Activated CD8-positive, alpha-beta memory T cell treated with anti-CD3 and anti-CD28 coated beads for 4 hours (primary cell): ENCODE measurements at places on chromosomes 2 and 18.

DNA sequence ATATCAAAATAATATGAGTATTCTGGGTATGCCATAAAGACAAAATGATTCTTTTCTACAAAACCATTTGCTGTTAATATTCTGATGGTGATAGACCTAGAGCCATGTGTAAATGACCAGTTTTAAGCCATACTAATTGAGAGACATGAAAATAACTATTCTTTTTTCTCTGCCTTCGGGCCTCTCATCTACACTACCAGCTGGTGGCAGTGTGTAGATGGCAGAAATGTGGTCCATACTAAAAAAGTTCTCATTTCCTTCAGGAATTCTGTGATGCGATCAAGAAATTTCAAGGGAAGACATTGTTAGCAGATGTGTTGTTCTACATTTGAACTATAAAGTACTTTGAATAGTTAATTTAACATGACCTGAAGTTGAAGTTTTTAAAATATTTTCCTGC, 485.2 kb downstream of the TRIB2 start:
- no peak for DNase-seq

DNA sequence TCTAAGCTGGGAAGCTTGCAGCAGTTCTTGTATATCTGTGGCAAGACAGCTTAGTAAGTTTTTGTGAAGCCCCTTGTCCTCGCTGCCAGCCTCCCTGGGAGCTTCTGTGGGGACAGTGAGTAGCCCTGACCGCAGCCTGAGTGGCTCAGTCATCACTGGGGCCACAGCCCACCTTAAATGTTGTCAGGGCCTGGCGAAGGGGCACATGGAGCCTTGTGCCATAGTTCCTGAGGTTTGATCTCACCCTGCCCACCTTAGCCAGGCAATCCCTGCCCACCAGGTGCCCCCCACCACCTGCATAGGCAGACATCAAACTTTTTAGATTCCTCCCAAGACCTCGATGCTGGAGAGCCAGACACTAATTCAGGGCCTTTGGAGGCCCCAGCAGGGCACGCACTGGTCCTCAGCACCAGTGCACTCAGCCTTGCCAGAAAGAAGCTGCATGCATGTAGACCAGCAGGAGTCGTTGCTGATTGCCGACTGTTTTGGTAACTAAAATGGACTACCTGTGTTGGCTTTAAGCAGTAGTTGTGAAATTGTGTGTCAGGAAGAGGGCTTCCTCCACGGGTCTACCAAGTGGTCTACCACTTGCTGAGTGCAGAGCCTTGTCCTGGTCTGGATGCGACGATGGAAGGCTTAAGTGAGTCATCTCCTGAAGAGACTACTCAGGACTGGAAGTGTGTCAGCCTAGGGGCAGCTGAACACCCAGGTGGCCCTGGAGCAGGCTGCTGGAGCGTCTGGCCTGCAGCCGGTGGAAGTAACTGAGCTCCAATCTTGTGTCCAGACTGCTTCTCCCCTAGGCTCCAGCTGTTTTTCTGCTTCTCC, 233.1 kb downstream of the SEPTIN10 start:
- no peak for DNase-seq

GRCh38 chr2:47872941-47873340, 33.4 kb downstream of the FBXO11 start:
- no peak for DNase-seq

DNA sequence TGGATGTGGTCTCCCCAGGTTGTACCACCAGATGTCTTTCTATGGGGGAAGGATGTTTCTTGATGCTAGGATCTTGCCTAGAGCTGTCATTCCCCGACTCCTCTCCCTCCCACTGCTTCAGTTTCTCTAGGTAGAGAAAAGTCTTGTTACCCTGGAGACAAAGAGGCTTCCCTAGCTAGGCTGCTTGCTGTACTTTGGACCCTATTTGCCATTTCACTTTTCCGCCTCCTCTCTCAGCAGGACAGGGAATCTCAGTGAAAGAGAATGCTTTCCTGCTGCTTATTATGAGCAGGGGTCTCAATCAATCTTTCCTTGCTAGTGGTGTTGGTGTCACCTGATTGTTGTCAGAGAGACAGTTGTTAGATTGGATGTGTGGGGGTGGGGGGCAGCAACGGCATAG, 818.8 kb upstream of the GYPC start:
- no peak for DNase-seq

DNA sequence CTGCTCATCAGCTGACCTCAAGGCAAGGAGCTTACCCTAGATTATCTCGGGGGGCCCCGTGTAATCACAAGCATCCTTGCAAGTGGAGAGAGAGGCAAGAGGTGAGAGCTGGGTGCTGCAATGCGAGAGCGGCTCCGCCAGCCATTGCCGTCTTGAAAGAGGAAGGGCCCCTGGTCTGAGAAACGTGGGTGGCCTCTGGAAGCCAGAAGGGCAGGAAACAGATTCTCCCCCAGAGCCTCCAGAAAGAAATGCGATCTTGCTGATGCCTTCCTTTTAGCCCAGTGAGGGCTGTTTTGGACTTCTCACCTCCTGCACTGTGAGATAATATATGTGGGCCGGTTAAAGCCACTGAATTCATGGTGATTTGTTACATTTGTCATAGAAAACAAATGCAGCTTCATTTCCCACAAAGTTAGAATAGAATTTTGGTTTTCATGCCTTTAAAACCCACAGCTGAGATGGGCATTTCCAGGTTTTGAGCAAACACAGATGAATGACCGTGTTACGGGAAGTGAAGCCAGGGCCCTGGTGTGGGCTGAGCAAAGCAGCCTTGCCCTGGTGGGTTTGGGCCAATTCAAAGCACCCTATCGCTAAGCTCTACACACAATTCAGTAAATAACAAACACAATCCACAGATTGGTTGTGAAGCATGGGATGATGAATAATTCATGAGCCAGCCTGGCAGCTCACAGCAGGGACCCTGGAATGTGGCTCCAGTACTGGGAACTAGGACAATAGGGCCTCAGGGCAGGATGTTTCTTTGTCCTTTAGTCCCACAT, 319.9 kb upstream of the HS6ST1 start:
- no peak for DNase-seq

DNA sequence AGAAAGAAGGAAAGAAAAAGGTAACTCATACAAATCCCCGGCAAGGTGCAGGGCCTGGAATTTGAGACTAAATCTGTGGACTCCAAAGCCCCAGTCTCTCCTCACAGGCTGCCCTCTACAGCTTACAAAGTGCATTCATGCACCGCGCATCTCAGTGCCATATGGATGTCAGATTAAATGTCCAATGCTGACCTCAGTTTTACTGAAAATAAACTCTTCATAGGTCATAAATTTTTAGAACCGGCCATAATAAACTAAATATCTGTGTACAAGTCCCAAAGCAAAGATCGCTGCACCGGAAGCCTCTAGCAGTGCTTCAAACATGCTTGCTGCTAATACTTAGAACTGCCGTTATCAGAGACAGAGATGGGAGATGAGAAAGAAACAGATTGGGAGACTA, 17.7 kb downstream of the ST6GAL2 start:
- DNase-seq, result no peak

- DNase-seq, result no peak
Observed at GRCh38 chr2:64196963-64197362, 52.7 kb upstream of the PELI1 start.

- no peak for DNase-seq
Observed at GRCh38 chr2:208643145-208643544, 236.6 kb downstream of the PTH2R start.

DNA sequence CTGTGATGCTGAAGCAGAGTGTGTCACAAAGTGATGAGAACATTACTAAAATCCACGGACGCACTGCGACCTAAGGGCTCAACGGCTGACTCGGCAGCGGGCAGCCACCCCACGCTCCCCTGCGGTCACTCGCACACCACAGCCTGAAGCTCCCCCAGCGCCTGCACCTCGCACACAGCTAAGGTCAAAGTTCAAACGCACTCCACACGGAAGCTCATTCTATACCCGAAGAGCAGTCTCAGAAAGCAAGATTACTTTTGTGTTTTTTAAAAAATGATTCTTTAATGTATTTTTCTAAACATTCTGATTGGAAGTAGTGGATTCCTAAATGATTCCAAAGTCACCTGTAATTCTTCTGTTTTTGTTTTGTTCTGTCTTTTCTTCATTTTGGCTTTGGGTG, 21.7 kb downstream of the ASPRV1 start:
- no peak for DNase-seq

- DNase-seq, result no peak
Observed at GRCh38 chr2:181770150-181770549, 89.8 kb upstream of the NEUROD1 start.

DNA sequence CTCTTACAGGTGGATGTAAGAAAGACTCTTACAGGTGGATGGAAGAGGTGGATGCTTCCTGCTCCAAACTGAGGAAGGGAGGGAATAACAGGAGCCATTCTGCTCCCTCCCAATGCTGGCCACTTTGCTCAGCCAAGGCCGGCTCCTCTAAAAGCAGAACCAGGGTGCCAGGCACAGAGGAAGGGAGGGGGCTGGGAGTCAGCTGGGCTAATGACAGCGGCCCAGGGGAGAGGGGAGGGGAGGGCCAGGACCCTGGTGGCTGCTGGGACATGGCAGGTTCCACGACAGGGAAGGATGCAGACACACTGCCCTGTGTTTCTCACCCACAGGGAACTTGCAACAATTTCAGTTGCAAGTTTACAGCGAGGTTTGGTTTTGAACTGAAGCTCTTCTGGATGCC, 173.4 kb downstream of the ANAPC1 start:
- no peak for DNase-seq

DNA sequence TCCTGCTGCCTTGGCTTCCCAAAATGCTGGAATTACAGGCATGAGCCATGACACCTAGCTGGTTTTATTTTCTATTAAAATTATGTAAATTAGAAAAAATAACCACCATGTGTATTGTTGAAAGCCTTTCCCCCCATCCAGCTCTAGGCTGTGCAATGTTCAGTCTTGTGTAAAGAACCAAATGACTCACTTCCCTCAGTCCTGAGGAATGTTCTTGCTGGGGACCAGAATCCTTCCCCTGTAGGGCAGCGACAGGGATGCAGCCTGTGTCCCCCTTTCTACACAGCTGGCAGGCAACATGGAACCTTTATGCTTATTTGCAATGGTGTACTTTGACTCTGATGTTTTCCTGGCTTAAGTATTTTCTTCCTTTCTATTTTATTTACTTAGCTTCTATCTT, 29.4 kb downstream of the AOX1 start:
- no peak for DNase-seq

DNA sequence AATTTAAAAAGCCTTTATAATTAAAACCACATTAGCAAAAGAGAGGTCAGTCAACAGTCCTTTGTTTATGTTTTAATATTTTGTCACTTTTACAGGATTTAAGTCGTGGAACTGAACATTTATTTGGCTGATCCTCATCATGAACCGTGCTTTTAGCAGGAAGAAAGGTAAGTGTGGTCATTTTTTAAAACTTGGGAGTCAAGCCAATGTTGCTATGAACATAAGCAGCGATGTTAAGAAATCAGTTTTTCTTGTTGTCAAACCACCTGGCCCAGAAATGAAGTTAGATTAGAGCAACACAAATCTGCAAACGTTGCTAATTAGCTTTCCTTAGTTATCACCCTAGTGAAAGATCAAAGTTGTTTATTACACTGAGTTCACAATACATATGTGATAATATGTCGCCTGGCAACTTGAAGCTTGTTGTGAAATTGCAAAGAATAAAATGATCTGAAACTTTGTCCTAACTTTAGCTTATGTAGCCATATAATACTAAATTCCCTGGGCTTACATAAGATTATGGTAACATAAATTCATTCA, 186.0 kb downstream of the GULP1 start:
- DNase-seq, result no peak

DNA sequence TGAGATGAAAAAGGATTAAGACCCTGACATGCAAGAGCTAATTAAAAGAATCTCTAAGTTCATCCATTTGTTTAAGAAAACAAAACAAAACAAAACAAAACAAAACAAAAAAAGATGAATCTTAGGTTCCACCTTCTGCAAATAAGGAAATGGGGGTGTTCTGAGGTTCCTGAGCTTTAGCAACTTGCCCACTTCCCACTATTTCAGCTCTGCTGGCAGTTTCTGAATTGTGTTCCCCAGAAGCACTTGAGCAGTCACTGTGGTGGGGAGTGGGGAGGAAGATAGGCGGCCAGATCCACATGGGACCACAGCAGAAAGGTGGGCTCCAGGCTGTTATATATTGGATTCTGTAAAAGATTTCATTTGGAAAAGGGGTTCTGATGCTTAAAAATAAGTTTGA, 20.3 kb downstream of the INO80C start:
- DNase-seq, result no peak

DNA sequence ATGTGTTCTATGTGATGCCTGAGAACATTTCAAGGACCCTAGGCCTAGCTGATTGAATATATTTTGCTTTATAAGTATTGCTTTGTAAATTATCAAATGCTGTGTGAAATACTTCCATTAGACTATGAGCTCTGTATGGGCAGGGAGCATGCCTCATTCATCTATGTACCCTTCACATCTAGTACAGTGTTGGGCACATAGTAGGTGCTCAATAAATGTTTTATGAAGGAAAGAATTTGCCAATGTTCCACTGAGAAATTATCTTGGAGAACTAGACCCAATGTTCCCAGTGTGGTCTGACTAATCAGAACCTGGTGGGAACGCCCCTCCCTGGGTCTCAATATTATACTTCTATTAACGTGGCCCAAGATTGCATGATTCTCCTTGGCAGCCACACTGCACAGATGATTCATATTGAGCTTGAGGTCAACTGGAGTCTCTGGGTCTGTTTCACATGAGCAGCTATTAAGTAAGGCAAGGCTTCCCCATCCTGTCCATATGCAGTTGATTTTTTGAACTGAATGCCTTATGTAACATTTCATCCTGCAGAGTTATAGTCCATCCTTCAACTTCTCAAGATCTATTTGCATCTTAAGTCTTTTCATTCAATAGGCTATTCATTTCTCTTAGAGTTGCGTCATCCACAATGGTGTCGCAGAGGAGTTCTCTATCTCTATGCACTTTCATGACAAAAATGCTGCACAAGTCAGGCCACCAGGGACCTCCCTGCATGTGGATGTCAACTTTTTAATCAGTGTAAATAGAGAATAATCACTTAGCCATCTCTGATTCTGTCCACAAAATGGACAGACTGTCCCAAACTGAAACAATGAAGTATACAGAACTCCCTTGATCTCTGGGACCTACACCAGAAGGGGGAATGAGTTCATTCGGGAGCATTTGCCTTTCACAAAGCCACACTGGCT, 257.6 kb downstream of the CYP26B1 start:
- no peak for DNase-seq

DNA sequence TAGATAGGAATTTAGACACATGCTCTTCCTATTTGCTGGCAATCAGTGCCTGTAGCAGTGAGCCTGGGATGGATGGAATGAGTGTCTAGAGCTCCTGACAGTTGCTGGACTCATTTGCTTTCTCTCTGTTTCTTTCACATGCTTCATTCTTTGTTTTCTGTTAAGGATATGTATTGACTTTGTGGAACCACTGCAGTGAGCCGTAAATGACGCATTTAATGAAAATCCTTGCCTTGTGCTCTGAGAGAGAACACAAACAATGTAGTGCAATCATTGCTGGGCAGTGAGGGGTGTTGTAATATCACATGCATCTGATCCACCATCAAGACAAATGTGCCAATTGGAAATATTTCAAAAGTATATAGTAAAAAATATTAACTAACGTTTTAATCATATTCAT, 25.2 kb upstream of the CDH20 start:
- no peak for DNase-seq

- DNase-seq, result no peak
Observed at GRCh38 chr18:11095211-11095610, 54.2 kb downstream of the PIEZO2 start.
